NCI-H69 (cell line): ENCODE measurements at places on chromosomes 2 and 18.

GRCh38 chr2:52539026-52539970 lies 1228.3 kb upstream of the CHAC2 start:
- no peak for DNase-seq

- no peak for DNase-seq
Measured at GRCh38 chr2:126876631-126877030, 22.1 kb upstream of the TEX51 start.

DNA sequence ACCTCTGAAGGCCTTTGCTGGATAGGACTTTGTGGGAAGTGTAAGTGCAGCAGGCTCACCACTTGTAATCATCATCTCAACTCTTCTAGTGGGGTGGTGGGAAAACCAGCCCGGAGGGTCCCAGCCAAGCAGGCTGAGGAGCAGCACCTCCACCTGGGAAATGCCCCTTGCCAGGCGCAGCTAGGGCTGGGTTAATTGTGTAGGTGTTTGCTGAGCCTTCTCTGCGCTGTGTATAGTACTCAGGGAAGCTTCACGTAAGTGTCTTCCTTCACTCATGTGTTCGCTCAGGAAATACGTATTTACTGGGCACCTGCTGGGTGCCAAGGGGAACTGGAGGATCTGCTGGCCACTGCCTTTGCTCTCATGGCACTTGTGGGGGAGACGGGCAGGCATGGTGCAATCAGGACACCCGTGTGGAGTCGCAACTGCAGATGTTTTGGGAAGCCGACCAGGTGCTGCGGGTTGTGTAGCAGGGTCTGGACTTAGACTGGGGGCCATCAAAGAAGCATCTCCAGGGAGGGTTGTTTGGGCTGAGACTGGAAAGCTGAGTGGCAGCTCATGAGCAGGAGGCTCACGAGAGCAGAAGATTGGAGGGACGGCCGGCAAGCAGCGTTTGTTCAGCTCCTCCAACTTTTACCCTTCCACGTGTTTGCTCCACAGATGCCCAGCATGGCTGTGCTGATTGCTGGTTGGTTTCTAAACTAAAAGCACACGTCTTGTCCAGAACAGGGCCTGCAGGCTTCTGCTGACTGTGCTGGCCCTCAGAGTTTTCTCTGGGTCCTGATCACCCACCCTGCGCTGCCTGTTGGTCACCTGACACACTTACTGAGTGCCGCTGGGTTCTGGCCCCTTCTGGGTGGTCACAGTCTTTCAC lies 164.6 kb downstream of the LDLRAD4 start:
- no peak for DNase-seq

GRCh38 chr2:210517264-210517663 lies 39.1 kb upstream of the CPS1 start:
- no peak for DNase-seq

GRCh38 chr2:190379249-190379964 lies 28.7 kb upstream of the MFSD6 start:
- DNase-seq: peak; percentile 84
